ENCODE measurements at places on chromosomes 11 and 22. TPM values are rescaled to one million over a fixed set of nuclear protein-coding genes. Genes with fewer than 3 reads are reported as not detected.

The GAL3ST3 gene
- total RNA-seq, result not detected

The TRIM6 gene
- 2.6 TPM for total RNA-seq

The KRTAP5-11 gene
- not detected for total RNA-seq

The OR56A1 gene
- total RNA-seq, result not detected

The SEC14L2 gene
- total RNA-seq, result 17.4 TPM

The LARGE1 gene
- total RNA-seq, result 12.1 TPM

The NEU3 gene
- 8.8 TPM for total RNA-seq

The MICALL1 gene
- total RNA-seq, result 34.5 TPM

All from subcutaneous preadipocyte (primary cell).